T-helper 2 cell (primary cell): ENCODE measurements at places on chromosomes 4 and X.

DNA sequence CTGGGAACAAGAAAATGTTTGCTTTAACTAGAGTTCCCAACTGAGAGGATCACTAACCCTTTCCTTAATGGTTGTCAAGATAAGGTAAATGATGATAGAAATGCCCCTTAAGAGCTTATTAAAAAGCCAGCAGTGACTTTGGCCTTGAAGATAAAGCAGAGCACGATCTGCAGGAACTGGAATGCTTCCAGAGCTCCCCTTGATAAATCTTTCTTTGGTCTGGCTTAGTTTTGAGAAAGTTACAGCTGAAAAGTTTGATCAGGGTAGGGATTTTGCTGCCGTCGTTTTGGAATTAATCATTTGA is 64.0 kb downstream of the PTTG2 start:
- DNase-seq, result no peak

DNA sequence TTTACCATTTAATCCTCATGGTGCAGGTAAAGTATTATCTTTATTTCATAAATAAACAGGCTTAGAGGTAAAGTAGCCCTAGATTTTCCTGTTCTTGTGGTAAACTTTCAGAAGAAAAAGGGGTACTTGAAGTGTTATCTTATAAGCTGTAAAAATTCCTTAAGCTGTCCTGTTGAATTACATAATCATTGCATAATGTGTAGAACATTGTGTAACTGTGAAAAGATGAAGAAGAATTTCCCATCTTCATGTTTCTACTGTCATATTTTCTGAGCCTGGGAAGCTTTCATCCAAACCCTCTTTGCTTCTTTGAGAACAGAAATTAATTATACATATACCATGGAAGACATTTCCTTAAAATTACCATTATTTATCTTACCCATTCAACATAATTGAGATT is 90.5 kb downstream of the ELOVL6 start:
- no peak for DNase-seq

DNA sequence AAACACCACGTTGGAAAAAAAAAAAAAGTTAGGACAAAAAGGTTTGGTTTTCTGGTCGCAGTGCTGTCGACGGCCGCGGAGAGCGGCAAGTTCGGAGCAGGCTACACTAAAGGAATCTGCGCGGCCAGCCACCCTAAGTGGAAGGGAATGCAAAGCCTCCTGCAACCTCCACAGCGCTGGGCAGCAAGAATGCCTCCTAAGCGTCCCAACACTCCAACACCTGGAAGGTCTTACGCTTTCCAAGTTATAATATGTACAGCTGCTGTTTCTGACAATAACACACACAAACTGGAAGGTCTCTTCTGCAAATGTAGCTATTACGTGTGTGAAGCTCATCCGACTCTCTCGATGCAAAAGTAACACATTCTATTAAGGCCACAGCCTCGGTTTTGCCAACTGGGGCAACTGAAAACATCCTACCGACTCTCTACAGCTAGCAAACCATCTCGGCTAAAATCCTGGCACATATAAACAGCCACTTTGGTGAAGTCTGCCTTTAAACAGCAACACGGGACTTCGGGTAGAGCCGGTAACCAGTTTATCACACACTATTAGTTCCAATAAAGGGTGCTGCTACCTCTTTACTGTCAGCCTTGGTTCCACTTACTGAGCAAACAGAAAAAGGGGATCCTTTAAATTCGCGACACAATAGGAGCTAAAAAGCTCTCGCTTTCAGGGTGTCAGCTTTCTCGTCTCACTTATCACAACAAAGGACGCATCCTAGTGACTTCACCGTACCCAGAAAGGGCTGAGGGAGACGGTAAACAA is 895 bp downstream of the SMIM14 start:
- DNase-seq, result no peak

GRCh38 chrX:118974908-118975671 is 672 bp downstream of the LONRF3 start:
- peak; percentile 65 for DNase-seq

- DNase-seq, result no peak
These were observed 21.5 kb upstream of the CSTF2 start for GRCh38 chrX:100798484-100799214.

DNA sequence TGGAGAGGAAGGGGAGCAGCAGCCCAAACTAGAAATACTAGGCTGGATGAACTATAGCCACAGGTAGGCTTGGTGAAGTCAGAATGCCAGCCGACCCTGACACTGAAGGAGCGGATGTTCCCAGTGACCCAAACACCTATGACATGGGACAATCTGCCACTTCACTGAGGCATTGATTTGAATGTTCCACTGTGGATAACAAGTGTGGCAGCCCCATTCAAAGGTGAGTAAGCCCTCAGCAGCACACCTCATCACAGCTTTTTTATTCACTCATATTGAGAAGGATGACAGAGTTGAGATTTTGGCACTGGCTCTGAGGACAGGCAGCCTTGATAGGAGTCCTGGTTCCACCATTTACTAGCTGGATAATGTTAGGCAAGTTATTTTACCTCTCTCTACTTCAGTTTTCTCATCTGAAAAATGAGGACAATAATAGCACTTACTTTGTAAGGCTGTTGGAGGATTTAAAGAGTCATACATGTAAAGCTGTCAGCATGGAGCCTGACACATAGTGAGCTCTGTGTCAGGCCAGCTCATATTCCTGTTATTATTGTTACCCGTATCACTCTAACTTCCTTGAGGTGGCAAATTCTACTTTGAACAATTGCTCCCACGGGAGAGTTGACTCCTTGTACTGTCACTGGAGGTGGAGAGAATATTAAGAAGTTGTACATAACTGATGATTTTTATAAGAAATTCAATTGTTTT is 114.6 kb downstream of the RASL11B start:
- DNase-seq, result no peak

- DNase-seq, result no peak
These were observed 14.3 kb downstream of the ZRSR2 start for GRCh38 chrX:15804563-15804962.

- no peak for DNase-seq
These were observed 101.6 kb upstream of the OTUD4 start for GRCh38 chr4:145281951-145282350.

DNA sequence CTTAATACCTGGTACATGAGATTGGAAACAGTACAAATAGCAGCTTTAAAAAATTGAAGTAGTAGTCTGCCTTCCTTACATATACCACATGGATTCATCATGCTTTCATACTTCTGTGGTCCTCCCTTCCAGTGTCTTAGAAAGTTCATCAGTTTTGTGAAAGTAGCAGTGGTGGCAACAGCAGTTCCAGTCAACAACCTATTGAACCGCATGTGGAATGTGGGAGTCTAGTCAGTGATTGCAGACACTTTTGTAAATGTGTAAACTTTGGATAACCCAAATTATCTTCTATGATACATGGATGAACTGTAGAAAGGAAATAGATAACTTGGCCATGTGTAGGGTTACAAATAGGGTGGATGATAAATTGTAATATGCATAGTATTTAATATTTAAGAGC is 34.1 kb downstream of the FNIP2 start:
- DNase-seq, result no peak
